ENCODE measurements at places on chromosomes 2 and 18.

- no peak for DNase-seq
Observed at GRCh38 chr2:178523596-178524134, 43.4 kb downstream of the PLEKHA3 start.

- DNase-seq, result peak; percentile 87
Observed at GRCh38 chr2:173027181-173028128, 48.2 kb upstream of the MAP3K20 start.

GRCh38 chr2:119483395-119483753 is 40.9 kb downstream of the SCTR start:
- DNase-seq, result no peak

GRCh38 chr2:12543978-12544558 is 172.7 kb upstream of the TRIB2 start:
- no peak for DNase-seq

DNA sequence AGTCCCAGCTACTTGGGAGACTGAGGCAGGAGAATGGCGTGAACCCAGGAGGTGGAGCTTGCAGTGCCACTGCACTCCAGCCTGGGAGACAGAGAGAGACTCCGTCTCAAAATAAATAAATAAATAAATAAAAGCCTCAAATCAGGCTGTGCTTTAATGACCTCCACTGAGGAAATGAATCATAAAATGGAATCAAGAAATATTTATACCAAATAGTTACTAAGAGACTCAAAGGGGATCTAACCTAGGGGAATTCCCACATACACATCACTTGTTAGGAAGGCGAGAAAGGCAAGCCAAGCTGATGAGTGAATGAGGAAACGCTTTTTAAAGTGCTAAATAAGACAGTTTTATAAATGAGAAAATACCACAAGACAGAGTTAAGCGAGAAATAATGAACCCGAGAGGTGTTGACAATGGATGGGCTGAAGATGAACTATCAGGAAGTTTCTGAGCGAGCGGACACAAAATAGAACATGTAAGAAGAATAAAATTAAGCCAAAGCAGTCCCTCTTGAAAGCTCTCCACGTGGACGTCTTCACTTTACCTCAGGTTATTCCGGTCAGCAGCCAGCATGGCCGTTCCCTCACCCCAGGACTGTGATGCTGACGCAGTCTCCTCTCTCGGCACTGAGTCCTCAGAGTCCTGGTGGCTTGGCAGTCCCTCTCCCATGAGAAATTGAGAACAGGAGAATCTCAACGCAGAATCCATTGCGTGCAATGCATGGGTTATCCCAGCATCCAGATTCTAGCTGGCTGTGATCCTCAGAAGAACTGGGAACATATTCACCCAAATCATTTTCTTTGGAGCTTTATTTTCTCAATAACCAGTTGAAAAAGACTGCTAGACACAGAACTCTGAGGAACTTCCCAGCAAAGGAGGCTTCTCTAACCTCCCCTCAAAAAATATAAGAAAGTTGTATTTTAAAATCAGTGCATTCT is 22.3 kb downstream of the PXDN start:
- no peak for DNase-seq

- DNase-seq, result no peak
Observed at GRCh38 chr18:27778441-27778840, 398.5 kb downstream of the CDH2 start.

DNA sequence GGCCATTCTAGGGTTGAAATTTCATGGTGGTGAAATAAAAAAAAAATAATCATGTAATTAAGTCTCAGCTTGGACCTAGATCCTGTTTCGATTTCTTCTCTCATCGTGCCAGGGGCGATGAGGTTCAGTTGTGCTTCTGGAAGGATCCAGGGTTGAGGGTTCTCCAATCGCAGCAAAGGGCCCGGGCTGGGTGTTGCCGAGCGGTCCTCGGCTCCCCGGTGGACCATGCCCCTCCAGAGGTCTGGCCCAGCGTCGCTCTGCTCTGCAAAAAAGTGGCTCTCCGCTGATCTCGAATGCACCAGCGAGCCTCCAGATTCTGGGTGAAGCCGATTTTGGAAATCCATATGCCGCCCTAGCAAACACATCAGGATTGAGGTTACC is 39.0 kb downstream of the EN1 start:
- DNase-seq, result no peak

DNA sequence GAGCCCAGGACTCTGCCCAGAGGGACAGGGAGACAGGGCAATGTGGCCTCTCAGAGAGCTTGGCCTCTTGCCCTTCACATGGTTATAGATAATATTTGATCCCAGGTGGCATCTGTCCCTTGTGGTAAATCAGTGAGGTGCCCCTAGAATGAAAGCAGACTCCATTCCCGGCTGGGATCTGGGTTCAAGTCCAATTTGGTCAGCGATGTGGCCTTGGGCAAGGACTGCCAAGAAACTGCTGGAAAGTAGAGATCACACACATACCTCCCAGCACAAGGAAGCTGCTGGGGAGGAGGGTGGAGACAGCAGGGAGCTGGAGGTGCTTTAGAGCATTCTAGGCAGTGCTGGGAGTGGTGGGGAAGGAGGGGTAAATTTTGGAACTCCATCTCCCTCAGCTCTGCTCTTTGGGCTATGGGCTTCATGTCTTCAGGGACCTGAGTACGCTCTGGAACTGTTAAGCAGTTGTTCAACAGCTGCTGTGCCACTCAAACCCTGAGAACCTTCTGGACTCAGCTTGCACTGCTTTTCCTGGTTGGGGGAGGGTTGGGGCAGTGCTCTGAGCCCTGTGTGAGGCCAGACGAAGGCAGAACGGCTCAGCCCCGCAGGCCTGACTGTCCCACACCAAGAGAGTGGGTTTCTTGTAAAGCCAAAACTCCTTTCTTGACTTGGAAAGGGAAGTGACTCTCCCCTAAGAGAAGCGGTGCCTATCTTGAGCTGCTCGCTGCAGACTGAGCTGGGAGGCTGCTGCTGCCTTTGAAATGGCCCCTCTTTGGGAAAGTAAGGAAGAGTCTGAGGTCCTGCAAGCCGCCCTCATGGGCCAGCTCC is 23.0 kb downstream of the INPP5D start:
- no peak for DNase-seq

DNA sequence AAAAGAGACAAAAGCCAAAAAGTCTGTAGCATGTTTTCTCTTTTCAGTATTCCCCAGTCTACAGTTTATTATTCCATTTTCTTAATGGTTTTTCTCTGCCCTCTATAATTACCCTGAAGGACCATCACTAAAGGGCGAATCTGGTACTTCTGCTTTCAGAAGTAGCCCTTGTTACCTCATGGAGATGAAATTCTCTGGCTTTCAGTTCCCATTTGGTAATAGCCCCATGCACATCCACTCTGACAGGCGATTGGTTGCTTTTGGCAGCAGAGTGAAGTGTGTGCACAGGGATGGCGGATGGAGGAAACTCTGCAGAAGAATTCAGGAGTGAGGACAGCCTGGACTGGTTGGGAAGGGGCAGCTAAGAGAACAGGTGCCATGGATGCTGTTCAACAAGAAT is 66.3 kb upstream of the NABP1 start:
- no peak for DNase-seq

GRCh38 chr2:222582928-222583327 is 73.0 kb downstream of the FARSB start:
- DNase-seq, result no peak

DNA sequence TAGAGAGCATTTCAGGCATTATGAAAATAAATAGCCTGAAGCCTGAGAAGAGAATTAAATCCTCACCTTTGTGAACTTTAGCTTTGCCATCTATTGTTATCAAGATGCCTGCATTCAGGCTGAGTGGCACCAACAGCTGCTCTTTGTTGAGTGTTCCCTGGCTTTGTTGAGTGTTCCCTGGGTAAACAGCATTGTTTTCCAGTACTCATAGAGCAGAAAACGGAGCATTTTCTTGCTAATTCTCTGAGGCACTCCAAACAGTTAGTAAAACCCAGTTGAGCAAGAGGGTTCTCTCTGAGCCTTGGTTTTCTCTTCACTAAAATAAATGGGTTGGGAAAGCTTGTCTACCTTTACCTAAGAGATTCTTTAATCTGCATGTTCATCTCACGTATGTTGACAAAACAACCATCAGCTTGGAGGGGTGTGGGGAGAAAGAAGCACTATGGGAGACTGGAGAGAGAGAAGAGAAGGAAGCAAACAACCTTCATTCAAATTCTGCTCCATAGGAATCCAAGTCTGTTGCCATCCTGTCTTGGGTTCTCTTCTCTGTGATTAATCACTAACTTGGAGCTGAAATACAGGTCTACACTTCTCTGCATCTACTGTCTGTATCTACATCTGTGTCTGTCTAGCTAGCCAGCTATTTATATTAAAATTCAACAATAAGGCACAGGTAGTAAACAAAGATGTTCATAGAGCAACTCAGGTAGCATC is 567.0 kb upstream of the SOX11 start:
- DNase-seq, result no peak

DNA sequence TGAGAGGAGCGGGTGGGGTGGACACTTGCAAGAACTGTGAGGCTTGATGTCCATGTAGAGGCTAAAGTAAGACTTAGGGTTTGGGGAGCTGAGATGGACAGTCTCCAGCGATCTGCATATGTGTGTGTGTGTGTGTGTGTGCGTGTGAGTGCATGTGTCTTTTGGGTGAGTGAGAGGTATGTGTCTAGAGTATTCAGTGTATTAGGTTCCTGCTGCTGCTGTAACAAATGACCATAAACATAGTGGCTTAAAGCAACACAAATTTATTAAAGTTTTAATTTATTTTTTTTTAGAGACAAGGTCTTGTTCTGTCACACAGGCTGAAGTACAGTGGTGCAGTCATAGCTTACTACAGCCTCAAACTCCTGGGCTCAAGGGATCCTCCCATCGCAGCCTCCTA is 155.4 kb upstream of the SPRED2 start:
- no peak for DNase-seq

DNA sequence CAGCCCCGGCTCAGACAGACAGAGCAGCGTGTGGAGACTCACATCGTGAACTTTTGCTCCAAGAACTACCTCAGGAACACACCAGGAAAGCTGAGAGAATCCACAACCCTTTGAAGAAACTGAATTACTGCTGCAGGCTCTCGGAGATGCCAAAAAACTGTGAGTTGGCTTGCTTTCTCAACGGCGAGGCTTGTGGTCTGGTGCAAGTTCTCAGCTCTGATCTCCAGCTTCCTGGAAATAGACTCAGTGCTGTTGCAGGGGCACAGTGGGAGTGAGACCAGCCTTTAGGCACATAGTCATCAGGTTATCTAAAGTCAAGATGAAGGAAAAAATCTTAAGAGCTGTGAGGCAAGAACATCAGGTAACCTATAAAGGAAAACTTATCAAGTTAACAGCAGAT is 273.7 kb upstream of the LRATD1 start:
- DNase-seq, result no peak

DNA sequence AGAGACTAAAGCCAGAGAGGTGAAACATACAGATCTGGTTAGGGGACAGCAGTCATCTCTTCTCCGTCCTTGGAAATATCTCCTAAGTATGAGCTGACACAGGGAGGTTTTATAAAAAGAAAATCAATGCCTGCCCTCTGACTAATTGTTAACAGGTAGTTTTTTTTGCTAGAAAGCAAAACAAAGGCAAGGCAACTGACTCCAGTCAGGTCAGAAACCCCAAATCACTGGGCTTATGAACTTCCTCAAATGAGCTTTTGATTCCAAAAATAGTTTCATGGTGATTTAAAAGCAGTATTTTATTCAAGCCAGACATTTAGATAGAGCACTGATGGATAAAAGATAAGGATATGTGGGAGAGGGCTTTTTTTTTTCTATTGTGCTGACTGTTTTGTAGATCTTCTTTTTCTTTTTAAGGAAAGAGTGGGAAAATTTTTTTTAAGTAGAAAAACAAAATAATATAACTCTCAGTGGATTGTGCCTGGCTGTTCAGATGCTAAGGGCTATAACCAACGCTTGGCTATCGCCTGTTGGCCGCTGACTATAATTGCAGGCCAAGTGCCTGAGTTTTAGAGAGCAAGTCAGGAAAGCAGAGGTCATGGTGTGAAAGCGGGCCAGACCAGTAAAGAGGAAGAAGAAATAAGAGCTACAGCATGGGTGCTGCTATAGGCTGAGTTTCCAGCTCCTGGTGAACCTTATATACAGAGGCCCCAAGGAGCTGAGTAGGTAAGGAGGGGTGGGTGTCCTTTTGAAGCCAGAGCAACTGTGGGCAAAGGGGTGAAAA is 44.9 kb downstream of the MRPL35 start:
- DNase-seq, result no peak

- no peak for DNase-seq
Observed at GRCh38 chr2:163808406-163808805, 72.6 kb upstream of the FIGN start.

- DNase-seq, result no peak
Observed at GRCh38 chr18:59834267-59834666, 65.5 kb upstream of the PMAIP1 start.

- no peak for DNase-seq
Observed at GRCh38 chr2:223090039-223090438, 38.0 kb downstream of the KCNE4 start.

- no peak for DNase-seq
Observed at GRCh38 chr2:98149333-98149697, 62.3 kb downstream of the VWA3B start.

DNA sequence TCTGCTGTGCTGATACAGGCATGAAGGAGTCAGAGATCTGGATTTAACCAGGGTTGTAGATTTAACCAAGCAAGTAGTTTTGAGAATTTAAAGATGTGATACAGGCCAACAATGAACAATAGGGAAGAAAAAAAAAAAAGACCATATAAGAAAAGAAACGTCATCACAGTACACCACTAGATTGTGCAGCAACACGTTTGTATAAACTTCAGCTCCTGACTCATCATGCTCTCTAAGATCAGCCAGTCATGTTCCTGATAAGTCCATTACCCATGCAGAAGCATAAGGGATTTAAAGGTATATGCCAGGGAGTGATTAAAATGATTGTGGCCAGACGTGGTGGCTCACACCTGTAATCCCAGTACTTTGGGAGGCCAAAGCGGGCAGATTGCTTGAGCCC is 22.3 kb upstream of the ERICH2 start:
- DNase-seq, result peak; percentile 21

DNA sequence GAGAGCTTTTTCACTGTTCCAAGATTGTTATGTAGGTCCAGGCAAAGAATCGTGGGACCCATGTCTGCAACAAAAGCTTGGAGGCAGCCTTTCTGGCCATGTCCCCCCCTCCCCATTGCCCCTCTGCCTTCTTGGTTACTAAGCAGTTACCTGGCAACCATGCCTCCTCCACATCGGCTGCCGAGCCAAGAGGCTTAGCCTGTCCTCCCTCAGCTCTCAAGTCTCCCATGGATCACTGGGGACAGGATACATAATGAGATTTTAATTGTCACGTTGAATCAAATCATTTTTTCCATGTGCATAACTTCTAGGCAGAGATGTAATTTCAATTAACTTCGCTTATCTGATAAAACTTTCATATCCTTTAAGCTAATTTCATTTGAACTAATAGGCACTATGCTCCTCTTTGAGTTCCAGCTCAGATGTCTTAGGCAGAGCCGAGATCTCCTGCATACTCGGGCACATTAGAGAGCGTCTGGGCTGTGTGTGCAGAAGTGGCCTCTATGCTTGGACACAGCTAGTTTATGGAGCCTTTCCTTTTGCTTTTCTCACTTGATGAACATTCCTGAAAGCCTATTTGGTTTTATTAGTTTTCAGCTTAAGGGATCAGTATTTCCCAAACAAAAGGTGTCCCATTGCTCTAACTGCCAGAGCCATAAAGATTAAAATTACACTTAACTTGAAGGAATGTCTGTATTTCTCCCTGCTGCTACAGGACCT is 80.7 kb downstream of the LYPD1 start:
- DNase-seq, result no peak

All from HFF-Myc (cell line).